EL (cell line): ENCODE measurements at places on chromosomes 13 and 19.

- DNase-seq, result peak; percentile 84
Measured at GRCh38 chr13:75771818-75772217, 135.7 kb downstream of the LMO7 start.

- peak; percentile 69 for DNase-seq
Measured at GRCh38 chr19:24033963-24034342, 53.0 kb upstream of the ZNF254 start.

DNA sequence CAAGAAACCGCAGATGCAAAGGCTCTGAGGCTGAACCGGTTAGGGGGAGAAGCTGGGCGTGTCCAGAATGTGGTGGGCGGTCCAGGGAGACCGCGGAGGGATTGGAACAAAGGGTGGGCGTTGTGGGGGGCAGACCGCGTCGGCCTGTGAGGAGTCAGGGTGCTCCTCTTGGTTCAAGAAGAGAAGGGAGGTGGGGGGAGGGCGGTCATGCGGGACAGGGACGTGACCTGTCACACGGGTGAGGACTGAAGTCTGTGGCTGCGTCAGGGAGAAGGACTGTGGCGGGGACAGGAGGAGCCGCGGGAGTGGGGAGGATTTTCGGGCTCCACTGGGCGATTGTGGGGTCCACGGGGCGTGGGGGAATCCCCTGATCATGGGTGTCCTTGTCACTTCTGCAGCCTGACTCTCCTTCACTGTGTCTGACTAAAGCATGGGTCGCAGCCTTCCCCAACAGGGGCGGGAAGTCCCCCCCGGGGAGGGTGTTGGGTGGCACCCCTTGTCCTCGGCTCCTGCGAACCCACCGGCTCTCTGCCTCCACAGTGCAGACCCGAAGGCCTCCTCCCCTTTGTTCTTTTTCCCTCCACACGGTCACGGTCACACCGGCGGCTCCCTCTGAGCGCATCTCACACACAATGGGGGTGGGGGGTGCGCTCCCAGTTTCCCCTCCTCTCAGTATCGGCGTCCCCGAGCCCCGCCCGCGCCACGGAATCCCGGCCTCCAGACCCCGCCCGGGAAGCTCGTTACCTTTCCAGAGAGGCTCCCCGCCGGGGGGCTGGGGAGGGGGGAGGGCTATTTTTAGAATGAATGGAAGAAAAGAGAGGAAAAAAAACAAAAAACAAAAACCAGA is 16.4 kb upstream of the KCNN1 start:
- no peak for DNase-seq

GRCh38 chr13:43764349-43764748 is 22.4 kb downstream of the ENOX1 start:
- no peak for DNase-seq

DNA sequence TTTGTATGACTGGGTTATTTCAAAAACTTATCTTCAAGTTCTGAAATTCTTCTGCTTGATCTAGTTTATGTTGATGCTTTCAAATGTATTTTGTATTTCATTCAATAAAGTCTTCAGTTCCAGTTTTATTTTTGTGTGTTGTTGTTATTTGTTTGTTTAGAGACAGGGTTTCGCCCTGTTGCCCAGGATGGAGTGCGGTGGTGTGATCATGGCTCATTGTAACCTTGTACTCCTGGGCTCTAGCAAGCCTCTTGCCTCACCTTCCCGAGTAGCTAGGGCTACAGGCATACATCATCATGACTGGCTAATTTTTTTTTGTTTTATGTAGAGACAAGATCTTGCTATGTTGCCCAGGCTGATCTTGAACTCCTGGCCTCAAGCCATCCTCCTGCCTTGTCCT is 40.3 kb upstream of the ARHGEF7 start:
- no peak for DNase-seq

- DNase-seq, result no peak
Measured at GRCh38 chr13:21328836-21329477, 130.1 kb downstream of the ZDHHC20 start.

GRCh38 chr13:72973234-72973633 is 85.6 kb upstream of the KLF5 start:
- no peak for DNase-seq

DNA sequence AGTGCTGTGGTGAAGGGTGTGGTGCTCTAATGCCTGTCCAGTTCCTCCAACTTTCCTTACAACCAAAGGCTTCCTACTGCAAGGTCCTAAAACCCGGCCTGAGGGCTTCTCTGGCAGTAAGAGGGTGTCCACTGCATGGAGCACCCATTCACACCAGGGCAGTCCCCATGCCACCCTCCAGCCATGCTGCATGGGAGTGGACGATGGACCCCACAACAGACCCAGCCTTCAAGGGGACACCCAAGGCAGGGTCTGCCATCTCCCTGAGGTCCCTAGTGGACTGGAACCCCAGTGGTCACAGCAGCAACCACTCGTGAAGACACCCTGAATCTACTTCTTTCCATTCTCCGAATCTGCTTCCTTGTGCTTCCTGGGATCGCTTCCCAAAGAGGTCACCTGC is 117.6 kb upstream of the SOX1 start:
- DNase-seq, result no peak

DNA sequence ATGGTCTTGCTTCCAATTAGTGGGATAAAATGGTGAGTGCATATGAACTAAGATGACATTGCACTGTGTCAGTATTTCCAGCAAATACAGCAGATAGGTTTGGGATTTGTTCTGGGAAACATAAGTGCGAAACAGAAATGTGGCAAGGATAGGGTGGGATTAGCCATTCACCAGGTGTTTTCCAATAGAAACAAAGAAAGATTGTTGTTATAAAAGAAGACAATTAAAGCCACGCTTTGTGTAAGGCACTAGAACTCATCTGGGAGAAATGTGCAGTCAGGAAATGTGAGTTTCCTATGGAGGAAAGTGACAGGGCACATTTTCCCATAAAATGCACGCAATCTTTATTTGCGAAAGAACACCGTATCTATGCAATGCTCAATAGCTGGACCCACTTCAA is 1547.8 kb downstream of the EFNB2 start:
- DNase-seq, result no peak

GRCh38 chr19:18433735-18434398 is 4.1 kb downstream of the ISYNA1 start:
- DNase-seq, result no peak

GRCh38 chr13:110307767-110308655 is 927 bp downstream of the COL4A2 start:
- peak; percentile 69 for DNase-seq

GRCh38 chr13:91574766-91575165 is 176.3 kb downstream of the GPC5 start:
- DNase-seq, result no peak

DNA sequence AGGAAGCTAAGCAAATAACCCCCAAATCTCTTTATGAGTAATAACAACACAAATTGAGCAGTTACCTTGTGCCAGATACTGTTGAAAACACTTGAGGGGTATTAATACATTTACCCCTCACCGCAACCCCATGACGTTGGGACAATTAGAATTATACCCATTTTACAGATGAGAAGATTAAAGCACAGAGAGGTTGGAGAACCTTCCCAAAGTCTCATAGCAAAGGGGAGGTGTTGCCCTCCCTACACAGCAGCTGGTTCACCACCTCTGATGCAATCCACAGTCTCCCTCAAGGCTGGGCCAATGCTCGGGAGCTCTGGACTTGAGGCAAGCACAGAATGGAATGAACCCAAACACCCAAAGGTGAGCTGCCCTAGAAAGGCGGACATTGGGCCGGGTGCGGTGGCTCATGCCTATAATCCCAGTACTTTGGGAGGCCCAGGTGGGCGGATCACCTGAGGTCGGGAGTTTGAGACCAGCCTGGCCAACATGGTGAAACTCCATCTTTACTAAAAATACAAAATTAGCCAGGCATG is 3.9 kb upstream of the CCNE1 start:
- DNase-seq, result no peak

DNA sequence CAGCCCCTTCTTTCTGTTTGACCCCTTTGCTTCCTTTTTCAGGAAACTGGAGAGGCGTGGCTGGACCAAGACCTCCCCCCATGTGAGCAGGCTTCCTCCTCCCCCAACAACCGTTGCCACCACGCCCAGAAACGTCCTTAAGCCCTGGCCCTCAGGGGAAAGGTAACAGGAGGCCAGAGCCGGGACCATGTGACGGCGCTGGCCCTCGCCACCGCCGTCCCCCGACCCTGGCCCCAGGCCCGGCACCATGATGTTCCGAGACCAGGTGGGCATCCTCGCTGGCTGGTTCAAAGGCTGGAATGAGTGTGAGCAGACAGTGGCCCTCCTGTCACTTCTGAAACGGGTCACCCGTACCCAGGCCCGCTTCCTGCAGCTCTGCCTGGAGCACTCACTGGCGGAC is 14.4 kb downstream of the SAMD4B start:
- DNase-seq, result no peak

- no peak for DNase-seq
Measured at GRCh38 chr19:8938576-8938975, 71.6 kb downstream of the MUC16 start.

- no peak for DNase-seq
Measured at GRCh38 chr13:49938314-49938713, 2.2 kb upstream of the SPRYD7 start.

DNA sequence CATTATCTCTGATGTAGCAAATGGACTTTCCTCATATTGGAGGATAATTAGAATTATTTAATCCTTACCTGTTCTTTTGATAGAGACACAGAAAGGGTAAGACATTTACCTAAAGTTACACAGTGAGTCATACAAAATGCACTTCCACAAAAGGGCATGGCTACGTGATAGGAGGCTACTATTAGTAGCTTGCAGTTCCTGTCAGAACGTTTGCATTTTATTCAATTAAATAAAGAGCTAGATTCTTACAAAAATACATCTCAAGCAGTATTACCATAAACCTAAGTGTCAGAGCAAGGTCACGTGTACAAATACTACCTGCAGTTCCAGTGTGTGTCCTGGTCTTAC is 120.6 kb downstream of the ESD start:
- DNase-seq, result no peak

GRCh38 chr13:49240017-49240416 is 7.7 kb upstream of the CDADC1 start:
- peak; percentile 48 for DNase-seq

- no peak for DNase-seq
Measured at GRCh38 chr13:111846391-111847159, 220.4 kb upstream of the SOX1 start.

- DNase-seq, result no peak
Measured at GRCh38 chr19:11444059-11444458, 8.6 kb downstream of the PRKCSH start.

DNA sequence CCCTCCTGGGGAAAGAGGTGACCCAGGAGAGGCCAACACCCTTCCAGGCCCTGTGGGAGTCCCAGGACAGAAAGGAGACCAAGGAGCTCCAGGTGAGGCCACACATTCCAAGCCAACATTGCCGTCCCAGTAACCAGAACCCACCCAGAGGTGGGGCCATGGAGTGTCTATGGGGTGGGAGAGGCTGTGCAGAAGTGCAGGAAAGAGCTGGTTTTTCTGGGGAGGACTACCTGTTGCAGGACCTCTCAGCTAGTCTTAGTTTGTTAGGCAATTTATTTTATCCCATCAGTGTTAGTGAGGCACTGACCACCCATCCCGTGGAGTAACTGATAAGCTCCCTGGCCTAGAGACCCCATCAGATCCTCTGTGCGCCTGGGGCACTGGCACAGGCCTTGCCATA is 66.1 kb downstream of the RAB20 start:
- no peak for DNase-seq

DNA sequence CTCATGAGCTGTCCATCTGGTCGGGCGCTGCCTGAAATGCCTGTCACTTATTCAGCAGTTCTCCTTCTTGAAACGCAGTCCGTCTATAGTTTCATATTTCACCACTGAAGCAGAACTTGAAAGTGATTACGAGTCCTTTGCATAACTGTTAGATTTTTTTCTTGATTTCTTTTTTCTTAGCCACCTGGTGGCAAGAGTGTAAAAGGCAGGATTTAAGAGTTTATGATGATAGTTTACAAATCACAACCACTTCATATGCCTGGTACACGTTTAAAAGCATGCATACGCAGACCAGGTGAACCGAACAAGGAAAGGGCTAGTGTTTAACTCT is 45.8 kb downstream of the GGACT start:
- DNase-seq, result peak; percentile 34

GRCh38 chr19:58284199-58284598 is 5.4 kb downstream of the ZNF8 start:
- DNase-seq, result no peak

DNA sequence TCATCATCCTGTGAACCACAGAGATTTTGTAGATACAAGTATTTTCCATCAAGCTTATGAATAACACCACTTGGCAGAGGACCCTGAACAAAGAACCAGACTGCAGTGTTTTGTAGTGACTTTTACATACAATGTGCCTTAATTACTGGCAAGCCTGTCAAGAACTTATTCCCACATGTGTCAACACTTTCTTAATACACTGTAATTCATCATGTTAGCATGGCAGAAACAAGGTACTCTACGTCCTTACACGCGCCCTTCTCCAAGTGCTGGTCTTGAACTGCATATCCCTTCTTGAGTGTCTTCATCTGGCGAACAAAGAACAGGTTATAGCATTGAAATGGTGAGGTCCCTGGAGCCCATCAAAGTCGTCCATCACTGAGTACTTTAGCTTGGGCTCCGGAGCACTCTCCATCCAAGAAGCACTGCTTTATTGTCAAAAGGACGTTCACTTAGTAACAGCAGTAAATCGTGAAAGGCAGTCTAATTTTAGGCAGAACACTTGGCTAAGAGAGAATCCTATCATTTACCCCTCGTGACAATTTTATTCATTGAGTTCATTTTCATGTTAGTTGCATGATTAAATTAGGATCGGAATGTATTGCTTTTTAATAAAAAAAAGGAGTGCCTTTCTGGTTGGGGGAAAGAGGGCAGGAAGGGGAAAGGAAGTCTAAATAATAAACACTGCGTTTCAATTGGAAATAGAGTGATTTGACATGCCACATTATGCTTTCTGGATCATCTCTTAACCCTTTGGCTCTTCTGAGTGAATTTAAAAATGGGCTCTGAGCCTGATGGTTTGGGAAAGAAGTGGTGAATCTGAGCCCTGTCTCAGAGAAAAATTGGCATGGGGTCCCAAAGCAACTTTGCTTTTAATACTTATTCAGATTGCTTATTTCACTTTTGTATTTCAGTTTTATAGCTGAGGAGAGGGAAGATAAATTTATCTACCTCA is 376.1 kb downstream of the DLEU7 start:
- DNase-seq, result no peak

DNA sequence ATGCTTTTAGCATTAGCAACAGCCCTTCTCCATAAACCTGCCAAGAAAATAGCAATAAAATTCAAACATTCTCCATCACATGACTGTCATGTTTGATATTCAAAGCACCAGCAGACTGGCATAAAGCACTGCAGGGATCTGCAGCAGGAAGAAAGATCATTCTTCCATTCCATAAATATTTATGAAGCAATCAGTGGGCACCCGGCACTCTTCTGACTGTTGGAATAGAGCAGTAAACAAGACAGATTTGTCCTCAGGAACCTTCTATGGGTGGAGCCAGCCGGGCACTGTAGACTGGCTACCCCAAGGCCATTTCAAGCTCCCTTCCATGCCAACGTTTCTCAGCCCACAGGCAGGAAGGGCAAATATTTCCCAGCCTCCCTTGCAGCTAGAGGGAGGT is 25.5 kb downstream of the PLA2G4C start:
- no peak for DNase-seq
